Renal cortical epithelial cell (primary cell): ENCODE measurements at places on chromosomes 1 and 21. TPM values are rescaled to one million over a fixed set of nuclear protein-coding genes. Genes with fewer than 3 reads are reported as not detected.

Gene DNALI1
- total RNA-seq: 3.0 and 11.0 TPM in 2 replicates

Gene KCNJ10
- 0.15 TPM in 1 of 2 replicates, not detected in the other for total RNA-seq

Gene CLCA1
- not detected in 2 replicates for total RNA-seq

Gene MR1
- 27.4 and 28.7 TPM in 2 replicates for total RNA-seq

Gene PTCH2
- total RNA-seq: 0.10 TPM in 1 of 2 replicates, not detected in the other

Gene NRDC
- 62.9 and 116 TPM in 2 replicates for total RNA-seq

Gene PADI6
- not detected in 2 replicates for total RNA-seq

Gene MSH4
- total RNA-seq: 0.17 and 0.75 TPM in 2 replicates

Gene FBXO2
- total RNA-seq: 11.1 and 17.2 TPM in 2 replicates
